ENCODE measurements at places on chromosomes 7 and 10.

DNA sequence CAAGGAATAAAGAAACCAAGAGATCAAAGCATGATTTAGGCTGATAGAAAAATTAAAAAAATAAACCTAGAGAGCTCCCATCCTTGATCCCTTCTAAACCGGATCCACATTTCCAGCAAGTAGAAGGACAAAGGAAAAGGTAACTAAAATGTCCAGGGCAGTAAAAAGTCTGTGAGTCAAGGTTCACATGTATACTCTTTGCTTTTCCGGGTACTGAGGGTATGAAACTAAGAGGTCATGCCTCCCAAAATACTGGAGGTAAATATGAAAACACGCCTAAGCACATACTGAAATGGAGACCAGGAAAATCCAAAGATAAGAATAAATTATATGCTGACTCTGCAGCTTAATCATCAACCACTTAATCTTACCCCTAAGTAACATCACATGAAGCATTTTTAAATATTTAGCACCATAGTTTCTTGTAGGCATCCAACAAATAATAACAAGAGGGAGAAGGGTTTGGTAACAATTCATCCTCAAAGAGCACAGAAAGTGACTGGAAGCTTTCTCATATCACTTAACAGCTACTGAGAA, 35.4 kb downstream of the JAZF1 start:
- no peak for DNase-seq

GRCh38 chr7:102908676-102909075, 4.1 kb upstream of the LRRC17 start:
- no peak for DNase-seq

DNA sequence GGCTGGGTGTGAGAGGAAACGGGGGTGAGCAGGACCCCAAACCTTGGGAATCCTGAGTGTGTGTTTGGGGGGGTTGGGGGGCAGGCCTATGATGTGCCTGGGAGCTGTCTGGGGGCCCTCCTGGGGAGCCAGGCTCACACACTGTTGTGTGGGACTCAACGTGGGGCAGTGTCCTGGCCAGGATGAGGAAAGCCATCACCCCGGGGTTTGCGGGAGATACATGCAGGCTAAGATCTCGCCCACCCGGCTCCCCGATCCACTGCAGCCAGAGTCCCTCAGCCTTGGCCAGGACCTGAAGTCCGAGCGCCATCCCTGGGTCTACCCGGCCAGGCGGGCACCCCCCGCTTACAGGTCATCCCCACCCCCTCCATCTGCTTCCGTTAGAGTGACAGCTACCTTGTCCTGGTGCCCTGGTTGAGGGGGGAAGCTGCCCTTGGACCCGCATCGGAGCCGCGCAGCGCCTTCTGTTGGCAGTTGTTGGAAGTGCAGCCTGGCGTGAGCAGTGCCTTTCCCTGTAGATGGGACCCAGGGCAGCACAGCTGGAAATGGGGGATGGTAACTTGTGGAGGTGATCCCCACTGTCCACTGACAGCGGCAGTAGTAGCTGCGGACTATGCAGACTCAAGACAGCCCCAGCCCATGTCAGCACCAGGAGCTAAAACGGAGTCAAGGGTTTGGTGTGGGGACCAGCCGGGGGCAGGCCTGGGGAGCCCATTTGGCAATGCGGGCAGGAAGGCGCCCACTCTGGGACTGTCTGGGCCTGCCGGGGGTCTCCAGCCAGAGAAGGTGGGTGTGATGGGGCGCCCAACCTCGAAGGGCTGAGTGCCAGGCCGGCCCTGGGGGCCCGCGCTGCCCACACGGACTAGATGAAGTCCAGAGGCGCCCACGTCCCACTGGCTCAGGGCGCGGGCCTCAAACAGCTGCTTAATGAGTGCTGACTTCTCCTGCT, 885.6 kb upstream of the ZNF722 start:
- DNase-seq: no peak

DNA sequence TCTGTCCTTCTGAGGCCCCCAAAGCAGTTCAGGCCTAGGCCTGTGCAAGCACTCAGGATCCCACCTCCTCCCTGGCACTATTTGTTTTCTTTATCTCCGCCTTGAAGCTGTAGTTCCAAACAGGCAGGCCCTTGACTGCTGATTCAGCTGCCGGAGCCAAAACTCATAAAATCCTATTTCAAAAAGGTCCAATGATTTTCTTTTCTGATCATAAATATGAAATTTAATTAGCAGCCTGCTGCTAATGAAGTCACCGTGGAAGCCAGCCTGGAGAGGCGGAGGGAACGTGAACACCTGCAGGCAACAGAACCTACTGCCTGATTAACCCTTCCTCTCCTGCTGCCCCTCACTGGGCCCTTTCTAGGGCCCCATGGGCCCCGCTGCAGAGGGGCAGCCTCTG, 60.1 kb downstream of the CARD11 start:
- DNase-seq: no peak
